Stimulated activated CD4-positive, alpha-beta T cell treated with anti-CD3 and anti-CD28 coated beads, Interleukin-1b, Interleukin-23, amount 100 ng/mL, for 48 hours (primary cell): ENCODE measurements at places on chromosomes 6 and 20.

GRCh38 chr20:59821201-59821600 lies 112.2 kb downstream of the SYCP2 start:
- no peak for DNase-seq

- DNase-seq, result no peak
Observed at GRCh38 chr6:139846538-139847456, 472.3 kb upstream of the CITED2 start.

DNA sequence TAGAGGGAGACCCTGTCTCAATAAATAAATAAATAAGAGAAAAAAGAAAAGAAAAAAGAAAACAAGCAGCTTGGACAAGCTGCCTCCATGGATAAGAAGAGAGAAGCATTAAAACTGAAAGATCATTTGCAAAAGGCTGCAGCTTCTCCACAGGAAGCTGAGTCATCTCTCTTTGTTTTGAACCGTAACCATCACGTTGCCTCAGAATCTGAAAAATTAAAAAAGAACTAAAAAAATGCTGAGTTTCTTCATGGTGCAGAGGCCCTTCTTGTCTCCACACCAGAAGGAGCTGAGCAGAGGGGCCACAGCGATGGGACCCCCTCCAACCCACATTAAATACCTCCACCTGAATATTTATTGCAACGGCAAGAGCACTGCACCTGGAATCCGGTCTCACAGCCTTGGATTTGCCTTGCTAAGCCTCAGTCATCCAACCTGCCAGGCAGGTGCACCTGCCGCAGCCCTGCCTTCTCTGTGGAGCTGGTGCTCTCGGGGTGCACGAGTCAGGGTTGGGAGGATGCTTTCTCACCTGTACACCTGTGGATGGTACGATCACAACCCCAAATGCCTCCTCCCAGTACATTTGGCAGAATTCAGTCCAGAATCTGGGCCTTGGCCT lies 28.1 kb downstream of the TOX2 start:
- DNase-seq, result no peak

- no peak for DNase-seq
Observed at GRCh38 chr6:38805127-38805655, 90.1 kb downstream of the DNAH8 start.

DNA sequence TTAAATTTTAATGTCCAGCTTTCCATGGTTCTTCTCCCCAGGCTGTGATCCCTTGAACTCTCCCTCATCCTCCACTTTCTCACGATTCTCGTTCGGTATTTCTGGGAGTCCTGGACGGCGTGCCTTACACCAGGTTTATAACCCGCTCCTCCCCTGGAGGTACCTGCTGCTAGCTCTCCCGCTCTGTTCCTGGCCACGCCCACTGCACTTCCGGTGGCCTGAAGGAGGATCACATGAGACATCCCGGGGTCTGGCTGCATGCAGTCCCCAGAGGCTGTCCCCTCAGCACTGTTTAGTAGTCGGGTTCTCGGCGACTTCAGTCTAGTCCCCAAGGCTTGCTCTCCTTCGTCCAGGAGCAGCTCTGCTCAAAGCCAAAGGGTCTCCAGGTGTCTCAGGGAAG lies 28.4 kb upstream of the GCLC start:
- no peak for DNase-seq

DNA sequence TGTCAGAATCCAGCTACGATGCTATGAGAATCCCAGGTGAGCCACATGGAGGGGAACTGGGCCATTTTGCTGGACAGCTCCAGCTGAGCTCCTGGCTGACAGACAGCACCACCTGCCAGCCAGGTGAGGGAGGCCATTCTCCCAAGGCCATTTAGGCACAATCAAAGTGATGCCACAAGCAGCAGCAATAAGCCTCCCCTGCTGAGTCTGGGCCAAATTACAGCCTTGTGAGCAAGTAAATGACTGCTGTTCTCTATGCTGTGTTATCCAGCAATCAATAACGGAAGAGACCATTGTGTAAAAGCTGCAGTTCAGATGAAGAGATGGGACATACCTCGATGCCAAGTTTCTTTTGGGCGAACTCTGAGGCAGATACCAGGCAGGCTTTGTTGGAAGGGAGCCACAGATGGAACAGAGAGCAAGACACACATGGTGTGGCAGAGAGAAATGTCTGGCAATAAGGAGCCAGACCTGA lies 14.0 kb upstream of the SCGN start:
- no peak for DNase-seq

GRCh38 chr20:50197463-50198179 lies 7.0 kb downstream of the CEBPB start:
- no peak for DNase-seq

GRCh38 chr6:89251170-89251569 lies 34.0 kb upstream of the GABRR1 start:
- no peak for DNase-seq

GRCh38 chr6:80541886-80542285 lies 435.4 kb downstream of the BCKDHB start:
- DNase-seq, result no peak

GRCh38 chr6:89348372-89348771 lies 4.2 kb downstream of the UBE2J1 start:
- DNase-seq, result no peak
